Putamen (tissue), 1 donor: ENCODE measurements at places on chromosomes 2 and 18.
A peak's percentile ranks its signal among the peaks of the same experiment; 100 is the strongest.

GRCh38 chr18:76419811-76420210 is 75.2 kb downstream of the ZNF516 start:
- no peak for DNase-seq

DNA sequence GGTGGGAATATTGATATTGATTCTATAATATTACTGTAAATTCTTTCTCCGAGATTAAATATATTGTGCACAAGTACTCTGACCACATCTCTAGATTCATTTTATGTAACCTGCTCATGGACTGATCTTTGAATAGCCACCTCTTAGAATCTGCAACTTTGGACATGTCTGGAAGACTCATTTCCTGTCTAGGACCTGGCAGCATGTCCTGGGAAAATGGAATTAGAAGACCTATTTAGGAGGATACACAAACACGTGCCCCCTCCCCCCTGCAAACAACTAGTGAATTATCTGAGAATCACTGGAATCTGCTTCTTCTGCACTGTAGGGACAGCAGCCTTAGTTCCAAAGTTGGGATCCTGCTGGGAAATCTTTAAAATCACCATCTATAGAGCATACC is 94.1 kb downstream of the UBE2E3 start:
- DNase-seq = no peak

DNA sequence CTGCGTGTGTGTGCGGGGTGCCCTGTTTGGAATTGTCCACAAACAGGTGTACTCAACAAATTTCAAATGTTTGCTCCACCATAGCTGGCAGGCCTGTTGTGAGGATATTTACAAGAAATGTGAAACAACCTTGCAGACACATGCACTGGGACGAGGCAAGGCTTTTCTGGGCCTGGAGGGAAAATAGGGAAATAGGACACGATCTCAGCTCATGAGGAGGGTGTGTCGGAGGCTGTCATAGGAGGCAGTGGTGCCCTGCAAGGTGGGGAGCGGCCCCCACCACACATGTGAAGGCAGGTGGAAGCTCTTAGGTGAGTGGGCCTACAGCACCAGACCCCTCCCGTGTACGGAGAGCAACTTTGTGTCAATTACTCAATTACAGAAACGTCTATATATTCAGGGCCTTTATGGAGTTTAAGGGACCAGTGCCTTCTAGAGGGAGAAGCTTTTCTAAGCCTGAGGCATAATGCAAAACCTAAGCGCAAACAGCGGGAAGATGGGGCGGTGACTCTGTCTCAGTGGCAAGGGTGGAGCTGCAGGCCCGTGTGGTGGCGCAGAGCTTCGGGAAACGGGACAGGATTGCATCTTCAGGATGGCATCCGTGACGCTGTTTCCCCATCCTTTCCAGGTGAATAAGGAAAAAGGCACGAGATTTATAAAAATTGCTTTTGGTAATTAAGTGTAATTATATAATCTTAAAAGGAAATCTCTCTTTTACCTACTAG is 48.0 kb downstream of the RNF144A start:
- no peak for DNase-seq

DNA sequence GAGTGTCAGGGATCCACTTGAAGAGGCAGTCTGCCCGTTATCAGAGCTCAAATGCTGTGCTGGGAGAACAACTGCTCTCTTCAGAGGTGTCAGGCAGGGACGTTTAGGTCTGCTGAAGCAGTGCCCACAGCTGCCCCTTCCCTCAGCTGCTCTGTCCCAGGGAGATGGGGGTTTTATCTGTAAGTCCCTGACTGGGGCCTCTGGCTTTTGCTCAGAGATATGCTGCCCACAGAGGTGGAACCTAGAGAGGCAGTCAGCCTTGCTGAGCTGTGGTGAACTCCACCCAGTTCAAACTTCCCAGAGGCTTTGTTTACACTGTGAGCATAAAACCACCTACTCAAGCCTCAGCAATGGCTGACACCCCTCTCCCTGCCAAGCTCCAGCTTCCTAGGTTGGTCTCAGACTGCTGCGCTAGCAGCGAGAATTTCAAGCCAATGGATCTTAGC is 38.1 kb downstream of the PLEK start:
- no peak for DNase-seq

GRCh38 chr2:25375371-25375988 is 33.8 kb upstream of the DNMT3A start:
- no peak for DNase-seq

DNA sequence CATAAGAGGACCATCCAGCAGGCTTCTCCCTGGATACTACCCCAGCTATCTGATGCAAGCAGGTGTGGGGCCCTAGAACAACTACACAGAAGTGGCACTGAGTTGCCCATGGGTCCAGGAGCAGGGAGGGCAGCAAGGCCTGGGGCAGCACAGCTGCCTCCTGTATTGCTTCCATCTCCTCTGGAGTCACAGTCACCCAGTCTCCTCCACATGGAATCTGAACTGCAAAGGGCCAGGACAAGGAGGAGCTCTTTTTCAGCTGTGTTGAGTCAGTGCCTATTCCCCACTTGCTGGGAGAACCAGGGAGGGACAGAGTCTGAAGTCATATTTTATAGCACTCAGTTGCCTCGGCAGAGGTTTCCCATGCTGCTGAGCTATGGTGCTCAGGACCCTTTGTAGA is 67.9 kb upstream of the ALPP start:
- DNase-seq = no peak

GRCh38 chr2:109238580-109238979 is 109.6 kb downstream of the SH3RF3 start:
- DNase-seq = peak; percentile 32

DNA sequence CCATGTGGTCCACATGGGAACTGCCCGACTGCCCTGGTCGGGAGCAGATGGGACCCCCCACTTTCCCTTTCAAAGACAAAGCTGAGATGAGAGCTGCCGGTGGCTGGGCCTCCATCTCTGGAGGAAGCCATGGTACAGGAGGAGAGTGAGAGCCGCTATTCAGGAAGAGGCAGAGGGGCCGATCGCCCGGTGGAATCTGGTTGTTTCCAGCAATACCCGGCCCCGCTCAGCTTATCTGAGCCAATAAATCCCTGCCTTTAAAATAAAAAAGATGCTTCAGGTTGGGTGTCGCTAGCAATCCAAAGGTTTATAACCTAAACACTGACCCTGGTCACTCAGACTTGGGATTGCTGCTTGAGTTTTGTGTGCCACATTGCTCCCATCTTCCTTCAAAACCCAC is 15.2 kb upstream of the B3GNT7 start:
- DNase-seq = no peak

- DNase-seq = no peak
Measured at GRCh38 chr2:165467921-165468320, 1.6 kb upstream of the CSRNP3 start.

DNA sequence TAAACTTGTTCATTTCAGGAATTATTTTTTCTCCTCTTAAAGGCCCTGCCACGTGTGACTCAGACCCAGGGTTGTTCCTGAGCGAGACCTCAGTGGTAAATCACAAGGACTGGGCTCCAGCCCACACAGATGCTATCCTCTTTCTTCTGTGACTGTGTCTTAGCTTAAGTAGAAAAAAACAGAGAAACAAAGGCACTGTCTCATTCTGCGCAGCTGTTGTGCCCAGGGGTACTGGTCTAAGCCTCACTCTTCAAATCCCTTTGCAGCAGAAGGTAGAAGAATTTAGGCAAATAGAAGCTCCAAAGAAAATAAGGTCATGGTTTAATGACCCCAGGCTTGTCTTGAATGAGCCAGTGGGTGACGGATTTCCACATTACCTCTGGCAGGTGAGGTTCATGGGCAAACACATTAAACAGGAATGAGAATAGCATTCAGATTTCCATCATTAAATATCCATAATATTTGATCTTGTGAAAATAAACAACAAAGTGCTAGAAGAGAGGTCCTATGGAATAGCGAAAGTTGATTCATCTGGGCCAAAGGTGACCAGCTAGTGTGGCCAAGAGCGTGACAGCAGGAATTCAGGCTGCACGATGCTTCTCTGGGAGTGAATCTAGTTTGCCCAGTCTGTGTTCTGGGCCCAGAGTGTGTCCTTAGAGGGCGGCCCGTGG is 63.3 kb downstream of the LIPG start:
- no peak for DNase-seq

DNA sequence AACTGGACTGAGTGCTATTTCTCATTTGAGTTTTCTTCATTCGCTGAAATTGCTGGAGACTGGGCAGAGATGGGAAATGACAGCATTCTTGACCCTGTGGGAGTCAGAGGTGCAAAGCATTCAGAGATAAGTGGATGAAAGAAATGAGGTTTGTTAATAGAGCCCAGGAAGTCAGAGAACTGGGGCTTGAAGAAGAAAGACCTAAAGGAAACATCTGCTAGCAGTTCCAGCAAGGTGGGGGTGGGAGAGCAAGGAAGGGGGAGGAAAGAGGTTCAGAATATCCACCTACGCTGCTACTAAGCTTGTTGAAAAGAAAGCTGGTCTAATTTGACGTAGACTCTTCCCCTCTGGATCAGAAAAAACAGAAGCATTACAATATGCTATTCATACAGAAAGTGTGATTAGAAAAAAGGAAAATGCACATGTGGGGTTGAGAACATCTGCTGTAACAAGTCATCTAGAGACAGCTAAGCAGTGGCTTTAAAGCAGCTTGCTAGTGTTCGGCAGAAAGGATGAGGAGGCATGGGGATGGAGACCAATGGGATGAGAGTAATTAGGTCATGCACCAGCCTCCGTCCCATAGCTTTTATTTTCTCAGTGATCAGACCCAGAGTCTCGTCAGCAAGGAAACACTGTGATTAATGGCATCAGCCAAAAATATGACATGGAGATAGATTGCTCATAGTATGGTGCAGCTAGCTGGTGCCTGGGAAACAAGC is 29.7 kb downstream of the NAB1 start:
- no peak for DNase-seq

DNA sequence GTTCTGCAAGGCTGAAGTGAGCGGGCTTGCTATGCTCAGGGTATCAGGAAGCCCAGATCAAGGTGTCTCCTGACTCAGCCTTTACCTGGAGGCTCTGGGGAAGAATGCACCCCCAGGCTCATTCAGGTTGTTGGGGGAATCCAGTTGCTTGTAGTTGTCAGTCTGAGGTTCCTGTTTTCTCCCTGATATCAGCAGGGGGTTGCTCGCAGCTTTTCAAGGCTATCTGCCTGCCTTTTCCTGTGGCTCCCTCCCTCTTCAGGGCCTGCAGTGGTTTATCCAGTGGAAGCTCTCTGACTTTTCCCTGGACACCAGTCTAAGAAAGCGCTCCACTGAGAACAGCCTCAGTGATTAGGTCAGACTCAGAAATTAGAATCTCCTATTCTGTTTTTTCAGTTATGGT is 116.6 kb downstream of the PTPRM start:
- DNase-seq = no peak

DNA sequence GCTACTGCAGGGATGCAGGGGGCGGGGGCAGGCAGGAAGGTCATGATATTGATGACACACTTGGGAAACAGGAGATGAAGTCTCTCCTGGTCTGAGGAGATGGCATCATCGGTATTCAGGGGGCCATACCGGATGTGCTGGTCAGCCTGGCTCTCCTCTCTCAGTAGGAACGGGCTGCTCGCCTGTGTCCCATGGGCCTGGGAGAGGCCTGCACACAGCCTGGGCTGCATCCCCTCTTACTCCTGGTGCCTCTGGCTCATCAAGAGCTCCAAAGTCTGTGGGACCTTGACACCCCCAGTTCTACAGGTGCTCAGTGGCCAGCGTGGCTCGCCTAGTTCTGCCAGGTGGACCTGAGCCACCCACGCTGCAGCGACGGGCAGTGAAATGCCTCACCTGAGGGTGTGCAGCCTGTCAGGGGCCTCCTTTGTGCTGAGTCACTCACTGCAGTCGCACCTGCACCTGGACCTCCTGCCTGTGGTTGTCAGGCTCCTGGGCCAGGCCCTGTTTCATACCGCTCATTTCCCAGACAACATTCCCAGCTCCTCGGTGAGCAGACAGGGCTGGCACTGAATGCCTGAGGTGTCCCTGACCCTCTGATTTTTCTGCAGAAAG is 18.6 kb upstream of the CNDP1 start:
- DNase-seq = no peak

- no peak for DNase-seq
Measured at GRCh38 chr2:189233527-189233926, 54.0 kb upstream of the COL5A2 start.

- DNase-seq = no peak
Measured at GRCh38 chr2:134290358-134290757, 36.5 kb downstream of the MGAT5 start.

DNA sequence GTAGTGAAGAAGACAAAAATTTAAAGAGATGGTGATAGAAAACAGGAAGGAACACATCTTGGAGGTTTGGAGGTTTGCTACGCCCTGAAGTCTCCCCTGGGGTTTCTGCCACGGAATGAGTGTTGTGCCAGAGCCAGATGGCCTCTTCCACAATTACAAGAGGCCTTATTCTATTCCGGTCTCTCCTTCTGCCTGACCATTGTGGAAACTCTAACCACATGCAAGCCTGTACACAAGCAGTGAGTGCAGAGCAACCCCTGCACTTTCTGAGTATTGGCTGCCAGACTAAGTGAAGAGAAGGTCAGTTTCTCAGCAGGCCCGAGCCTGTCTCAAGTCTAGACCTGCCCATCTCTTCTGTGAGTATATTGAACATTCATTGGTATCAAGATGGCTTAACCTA is 22.7 kb upstream of the MYO1B start:
- no peak for DNase-seq

- DNase-seq = no peak
Measured at GRCh38 chr2:192265751-192266150, 71.0 kb upstream of the TMEFF2 start.

DNA sequence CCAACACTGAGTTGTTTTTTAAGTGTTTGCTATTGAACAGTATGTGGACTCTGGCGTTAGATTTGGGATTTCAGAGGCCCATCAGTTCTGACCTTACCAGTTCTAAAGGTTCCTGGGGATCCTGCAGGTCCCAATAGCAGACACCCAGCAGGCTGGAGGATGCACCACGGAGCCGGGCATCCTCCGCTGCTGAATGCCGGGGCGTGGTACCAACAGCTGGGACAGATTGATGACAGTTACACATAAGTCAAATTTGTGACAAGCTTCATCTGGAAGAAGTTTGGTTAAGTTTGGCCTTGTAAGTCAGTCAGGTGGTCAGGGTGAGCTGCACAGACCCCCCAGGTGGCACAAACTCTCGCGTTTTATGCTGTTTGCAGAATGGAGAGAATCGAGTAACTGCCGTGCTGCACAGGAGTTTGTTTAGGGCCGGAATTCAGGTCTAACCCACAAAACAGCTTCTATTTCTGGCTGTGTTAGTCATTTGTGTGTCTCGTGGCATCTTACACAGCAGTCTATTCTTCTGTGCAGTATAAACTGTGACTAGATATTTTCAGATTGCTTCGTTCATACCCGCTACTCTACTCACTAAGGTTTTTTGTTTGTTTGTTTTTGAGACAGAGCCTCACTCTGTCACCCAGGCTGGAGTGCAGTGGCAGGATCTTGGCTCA is 19.2 kb downstream of the CTDP1 start:
- no peak for DNase-seq
